ENCODE measurements at places on chromosomes 11 and 22.

DNA sequence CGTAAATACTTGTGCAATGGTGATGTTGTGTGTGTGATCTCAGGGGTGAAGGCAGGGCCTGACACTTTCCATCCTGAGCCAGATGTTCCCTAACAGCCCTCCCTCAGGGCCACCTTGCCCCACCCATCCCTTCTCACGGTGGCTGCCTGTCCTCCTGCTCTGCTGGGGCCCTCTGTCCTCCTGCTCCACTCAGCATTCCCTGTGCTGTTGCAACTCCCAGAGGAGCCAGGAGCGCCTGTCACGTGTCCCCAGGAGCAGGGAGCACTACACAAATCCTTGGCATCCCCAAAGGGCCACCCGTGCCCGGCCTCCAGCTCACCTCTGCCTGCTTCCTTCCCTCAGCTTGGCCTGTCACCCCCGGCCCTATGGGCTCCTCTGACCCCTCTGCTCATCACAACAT is 10.2 kb upstream of the CSNK1E start:
- no peak for DNase-seq

GRCh38 chr11:122028545-122028944 is 87.5 kb downstream of the BLID start:
- no peak for DNase-seq

GRCh38 chr11:121344824-121345223 is 52.3 kb downstream of the SC5D start:
- DNase-seq, result no peak

GRCh38 chr22:30838111-30838510 is 130.5 kb downstream of the MORC2 start:
- no peak for DNase-seq

- no peak for DNase-seq
Observed at GRCh38 chr11:47010179-47010578, 73.6 kb downstream of the CSTPP1 start.

DNA sequence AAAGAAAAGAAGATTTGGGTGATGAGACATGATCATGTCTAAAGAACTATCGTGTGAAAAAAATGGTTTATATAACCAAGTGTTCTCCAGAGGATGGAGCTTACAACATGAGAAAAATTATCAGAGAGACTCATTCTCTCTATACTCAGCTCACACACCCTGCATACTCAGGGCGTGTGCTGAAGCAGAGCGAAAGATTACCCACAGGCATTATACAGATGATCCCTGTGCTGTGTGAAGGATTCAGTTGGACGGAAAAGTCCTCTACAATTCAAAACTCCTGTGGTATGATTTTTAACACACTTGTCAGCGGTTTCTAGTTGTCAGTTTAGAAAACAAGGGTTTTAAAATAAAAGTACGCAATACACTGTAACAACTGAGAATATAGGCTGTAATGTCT is 267.3 kb downstream of the DLG2 start:
- no peak for DNase-seq

- DNase-seq, result no peak
Observed at GRCh38 chr11:120462825-120463224, 48.7 kb upstream of the GRIK4 start.

DNA sequence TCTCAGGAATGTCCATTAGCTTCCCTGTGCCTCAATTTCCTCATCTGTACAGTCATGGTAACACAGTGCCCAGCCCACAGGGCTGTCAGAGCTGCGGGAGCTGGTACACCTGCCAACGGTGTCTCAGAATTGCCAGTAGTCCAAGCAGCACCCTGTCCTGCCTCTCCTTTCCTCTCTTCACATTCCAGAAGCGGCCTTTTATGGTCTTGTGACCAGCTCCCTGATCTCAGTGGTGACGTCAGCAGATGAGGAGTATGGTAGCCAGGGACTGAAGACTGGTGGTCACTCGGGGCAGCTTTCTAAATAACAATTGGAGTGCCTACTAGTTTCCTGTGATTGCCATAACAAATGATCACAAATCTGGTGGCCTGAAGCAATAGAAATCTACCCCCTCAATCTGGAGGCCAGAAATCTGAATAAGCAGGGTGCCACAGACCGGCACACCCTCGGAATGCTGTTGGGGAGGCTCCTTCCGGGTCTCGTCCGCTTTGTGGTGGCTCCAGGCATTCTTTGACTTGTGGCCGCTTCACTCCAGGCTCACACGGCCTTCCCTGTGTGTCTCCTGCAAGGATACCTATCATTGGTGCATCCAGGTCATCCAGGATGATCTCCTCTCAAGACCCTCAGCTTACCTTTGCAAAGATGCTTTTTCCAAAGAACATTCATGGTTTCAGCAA is 2.1 kb downstream of the FADD start:
- DNase-seq, result no peak

DNA sequence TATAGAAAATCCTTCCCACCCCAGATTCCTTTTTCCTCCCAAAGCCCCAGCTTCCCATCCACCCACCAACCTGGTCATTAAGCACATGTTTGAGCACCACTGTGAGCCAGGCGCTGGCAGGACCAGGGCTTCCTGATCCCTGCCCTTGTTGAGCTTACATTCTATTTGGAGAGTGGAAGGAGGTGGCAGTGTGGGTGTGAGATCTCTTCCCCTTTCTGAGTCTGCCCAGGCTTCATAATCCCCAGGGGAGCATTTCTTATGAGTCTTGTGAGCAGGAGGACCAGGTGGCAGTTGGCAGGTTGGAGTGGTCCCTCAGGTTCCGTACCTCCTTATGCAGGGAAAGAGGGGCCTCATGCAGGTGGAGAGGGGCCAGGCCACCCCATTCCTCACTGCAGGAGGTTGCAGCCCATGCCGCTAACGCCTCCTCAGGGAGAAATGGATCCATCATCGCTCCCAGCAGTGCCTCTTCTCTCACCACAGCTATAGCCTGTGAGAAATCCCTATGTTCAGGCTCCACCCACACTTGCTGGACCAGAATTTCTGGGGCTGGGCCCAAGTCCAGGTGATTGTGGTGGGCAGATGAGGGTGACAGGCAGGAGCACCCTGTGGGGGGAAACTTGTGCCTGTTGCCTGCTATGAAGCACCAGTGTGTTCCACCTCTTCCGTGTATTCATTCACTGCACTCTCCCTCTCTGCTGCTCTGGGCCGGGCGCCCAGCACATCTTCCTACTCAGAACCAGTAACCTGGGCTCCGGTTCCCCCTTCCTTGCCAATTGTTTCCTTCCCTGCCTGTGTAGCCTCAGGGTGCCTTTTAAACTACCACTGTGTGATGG is 23.5 kb downstream of the UBE2L3 start:
- no peak for DNase-seq

GRCh38 chr11:58316142-58316541 is 42.7 kb downstream of the OR5B17 start:
- DNase-seq, result no peak

DNA sequence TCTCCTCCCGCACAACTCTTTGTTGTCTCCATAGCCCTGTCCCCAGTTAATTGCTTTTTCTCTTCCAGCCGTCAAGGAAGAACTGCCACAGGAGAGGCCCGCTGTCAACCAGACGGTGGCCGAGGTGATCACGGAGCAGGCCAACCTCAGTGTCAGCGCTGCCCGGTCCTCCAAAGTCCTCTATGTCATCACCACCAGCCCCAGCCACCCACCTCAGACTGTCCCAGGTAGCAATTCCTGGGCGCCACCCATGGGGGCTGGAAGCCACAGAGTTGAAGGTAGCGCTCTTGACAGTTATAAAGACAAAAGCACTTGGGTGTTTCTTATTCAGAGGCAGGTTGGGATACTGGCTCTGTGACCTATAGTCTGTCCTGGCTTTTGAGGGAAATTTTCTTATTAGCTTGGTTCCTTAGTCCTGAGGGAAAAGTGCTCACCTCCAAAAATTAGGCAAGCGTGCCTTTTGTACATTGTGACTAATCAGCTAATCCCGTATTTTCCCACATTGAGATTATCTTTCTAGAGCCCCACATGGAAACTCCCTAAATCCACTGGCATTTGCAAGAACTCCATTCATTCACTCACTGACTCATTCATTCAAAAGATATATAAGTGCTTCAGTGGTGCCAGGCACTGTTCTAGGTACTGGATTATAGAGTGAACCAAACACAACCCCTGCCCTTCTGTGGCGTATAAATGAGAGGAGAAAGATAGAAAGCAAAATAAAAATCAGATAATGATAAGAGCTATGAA is 65.9 kb downstream of the KREMEN1 start:
- DNase-seq, result no peak

GRCh38 chr11:116534270-116534975 is 238.4 kb downstream of the BUD13 start:
- DNase-seq, result no peak

- no peak for DNase-seq
Observed at GRCh38 chr11:71223081-71223405, 29.3 kb downstream of the SHANK2 start.

DNA sequence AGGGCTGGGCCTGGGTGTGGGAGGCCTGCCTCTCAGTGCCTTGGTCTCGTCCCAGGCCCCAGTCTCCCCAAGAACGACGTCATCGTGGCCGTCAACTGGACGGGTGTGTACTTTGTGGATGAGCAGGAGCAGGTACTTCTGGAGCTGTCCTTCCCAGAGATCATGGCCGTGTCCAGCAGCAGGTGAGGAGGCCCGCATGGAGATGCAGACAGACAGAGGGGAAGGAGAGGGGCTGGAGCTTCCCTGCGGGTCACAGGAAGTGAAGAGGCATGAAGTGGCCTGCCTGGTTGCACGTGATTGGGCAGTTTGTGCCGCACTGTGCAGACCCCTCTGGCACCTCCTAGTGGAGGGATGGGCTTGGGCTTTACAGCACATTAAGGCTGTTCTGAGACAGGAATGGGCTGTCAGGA is 70.4 kb downstream of the MYO7A start:
- no peak for DNase-seq

- no peak for DNase-seq
Observed at GRCh38 chr22:29512031-29512430, 32.0 kb downstream of the NEFH start.

GRCh38 chr11:33475993-33476392 is 218.8 kb downstream of the HIPK3 start:
- no peak for DNase-seq

DNA sequence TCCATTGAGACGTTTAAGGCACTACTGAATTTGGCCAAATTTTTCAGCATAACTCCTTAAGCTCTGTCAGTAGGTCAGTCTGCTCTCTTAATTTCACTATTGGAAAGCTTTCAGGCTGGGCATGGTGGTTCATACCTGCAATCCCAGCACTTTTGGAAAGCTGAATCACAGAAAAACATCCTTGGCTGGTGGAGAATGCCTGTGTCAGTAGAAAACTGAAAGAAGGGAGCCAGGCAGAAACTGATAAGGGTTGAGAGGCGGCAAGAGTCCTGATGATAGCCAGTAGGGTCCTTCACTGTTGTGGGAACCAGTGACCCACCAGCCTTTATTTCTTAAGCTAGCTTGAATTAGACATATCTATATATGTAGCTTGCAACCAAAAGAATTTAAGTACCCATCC is 22.6 kb downstream of the NEU3 start:
- DNase-seq, result no peak

- DNase-seq, result no peak
Observed at GRCh38 chr22:35257002-35257320, 332 bp upstream of the HMGXB4 start.

DNA sequence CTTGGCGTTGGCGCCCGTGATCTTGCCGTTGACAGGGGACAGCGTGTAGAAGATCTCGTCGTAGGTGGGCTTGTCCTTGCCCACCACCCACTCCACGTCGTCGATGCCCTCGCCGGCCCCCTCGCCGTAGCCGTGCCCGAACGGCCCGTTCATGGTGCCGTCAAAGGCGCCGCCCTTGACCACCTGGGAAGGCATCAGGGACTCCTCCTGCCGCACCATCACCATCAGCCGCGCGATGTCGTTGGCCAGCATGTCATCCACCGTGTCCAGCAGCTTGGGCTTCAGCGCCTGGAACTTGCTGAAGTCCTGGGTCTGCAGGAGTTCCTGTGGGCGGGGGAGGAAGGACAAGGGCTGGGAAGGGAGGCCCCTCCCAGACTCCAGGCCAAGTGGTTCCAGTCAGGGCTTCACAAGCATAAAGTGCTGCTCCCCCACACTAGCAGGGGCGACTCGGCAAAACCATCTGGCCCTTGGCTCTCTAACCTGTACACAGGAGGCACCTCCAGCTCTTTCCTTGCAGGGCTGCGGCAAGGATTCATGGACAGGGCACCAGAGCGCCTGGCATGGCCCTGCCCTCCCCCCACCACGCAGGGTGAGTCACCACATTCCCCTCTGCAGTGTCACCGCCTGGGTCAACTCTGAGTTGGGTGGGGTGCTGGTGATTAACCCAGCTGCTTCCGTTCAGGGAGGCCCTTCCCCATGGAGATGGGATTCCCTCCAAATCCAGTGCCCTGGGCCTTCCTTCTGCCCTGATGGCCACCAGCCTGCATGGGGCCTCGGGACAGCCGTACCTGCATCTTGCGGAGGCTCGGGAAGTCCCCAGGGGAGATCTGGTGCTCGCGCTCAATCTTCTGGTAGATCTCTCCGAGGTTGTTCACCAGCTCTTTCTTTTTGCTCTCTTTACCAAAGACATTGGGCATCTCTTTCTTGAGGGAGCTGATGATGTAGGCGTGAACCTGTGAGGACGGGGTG is 10.4 kb upstream of the CDC42BPG start:
- no peak for DNase-seq

- DNase-seq, result no peak
Observed at GRCh38 chr22:50319503-50319951, 7.3 kb downstream of the DENND6B start.

GRCh38 chr11:83713708-83714107 is 427.5 kb upstream of the CCDC90B start:
- no peak for DNase-seq

DNA sequence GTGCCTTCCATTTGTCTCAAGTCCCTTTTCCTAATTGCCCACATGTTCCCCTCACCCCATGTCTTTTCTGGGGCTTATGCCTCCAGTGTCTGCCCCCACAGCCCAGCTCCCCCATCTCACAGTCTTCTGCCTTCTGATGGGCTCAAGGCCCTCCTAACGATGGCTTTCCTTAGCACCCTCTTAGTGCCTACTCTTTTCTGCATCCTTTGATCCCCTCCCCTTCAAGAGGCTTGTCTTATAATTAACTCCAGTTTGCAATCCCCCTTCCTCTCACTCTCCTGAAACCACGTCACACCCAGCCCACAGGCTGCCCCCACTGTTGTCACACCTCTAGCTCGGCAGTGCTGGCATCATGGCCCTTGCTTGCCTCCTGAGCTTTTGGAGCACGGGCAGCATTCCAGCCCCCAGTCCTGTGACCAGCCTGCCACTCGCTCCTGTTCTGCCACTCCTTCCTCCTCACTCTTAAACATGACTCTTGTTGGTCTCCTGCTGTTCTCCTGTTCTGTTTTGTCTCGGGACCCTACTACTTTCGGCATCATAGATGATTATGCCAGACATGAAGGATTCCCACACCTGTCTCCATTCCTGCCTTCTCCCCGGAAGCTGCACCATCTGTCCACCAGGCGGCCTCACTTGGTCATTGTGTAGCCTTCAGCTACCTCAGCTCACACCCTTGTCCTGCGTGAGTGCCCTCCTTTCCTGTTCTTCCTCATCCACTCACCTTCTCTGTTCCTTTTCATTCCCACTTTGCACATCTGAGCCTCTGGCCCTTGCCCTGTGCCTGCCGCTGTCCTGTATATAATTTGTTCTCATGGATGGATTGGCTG is 26.1 kb downstream of the UBE2L3 start:
- no peak for DNase-seq
